ENCODE measurements at places on chromosomes 2 and 18.

DNA sequence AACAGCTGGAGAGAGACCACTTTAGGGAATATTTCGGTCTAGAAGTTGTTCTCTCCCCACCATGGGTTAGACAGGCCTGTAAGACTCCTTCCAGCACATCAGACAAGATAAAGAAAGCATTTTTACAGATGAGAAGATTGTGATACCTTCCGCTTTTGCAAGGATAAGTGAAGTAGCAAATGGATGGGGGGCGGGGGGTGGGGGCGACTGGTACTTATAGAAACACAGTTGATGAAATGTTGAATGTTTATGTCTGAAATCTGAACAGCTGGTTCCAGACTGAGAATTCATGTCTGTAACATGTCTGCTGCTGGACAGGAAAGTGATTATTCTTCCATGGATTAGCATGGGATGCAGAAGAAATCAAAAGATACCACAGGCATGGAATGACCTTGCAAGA is 90.5 kb upstream of the FN1 start:
- DNase-seq = no peak

DNA sequence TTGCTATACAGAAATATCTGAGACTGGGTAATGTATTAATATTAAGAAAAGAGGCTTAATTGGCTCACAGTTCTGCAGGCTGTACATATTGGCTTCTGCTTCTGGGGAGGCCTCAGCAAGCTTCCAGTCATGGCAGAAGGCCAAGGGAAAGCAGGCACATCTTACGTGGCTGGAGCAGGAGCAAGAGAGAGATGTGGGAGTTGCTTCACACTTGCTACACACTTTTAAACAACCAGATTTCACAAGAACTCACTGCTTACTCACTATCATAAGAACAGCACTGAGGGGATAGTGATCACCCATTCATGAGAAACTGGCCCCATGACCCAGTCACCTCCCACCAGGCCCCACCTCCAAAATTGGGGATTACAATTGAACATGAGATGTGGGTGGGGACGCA is 50.6 kb downstream of the MAPRE2 start:
- DNase-seq = no peak

GRCh38 chr2:230203110-230203676 is 16.6 kb downstream of the SP110 start:
- DNase-seq = no peak

- no peak for DNase-seq
Measured at GRCh38 chr2:178627401-178627800, 147.1 kb downstream of the PLEKHA3 start.

DNA sequence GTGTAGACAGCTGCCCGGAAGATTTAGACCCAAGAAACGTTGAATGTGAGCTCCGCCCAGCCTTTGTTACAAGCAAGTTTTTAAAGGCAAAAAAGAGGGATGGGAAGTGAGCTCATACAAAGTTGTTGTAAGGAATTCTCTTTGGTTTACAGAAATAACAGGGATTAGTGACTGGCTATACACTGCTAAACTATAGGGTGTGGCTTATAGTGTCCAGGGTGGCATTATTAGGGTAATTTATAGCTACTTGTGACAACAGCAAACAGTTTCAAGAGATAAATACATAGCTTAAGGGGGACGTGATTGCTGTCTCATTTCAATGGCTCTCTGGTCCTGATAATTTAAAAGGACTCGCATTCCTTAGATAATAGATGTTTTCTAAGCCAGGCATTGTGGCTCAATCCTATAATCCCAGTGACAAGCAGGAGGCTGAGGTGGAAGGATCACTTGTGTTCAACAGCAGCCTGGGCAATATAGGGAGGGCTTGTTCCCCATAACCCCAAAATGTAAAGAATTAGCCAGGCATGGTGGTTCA is 66.5 kb upstream of the TGIF1 start:
- DNase-seq = no peak

DNA sequence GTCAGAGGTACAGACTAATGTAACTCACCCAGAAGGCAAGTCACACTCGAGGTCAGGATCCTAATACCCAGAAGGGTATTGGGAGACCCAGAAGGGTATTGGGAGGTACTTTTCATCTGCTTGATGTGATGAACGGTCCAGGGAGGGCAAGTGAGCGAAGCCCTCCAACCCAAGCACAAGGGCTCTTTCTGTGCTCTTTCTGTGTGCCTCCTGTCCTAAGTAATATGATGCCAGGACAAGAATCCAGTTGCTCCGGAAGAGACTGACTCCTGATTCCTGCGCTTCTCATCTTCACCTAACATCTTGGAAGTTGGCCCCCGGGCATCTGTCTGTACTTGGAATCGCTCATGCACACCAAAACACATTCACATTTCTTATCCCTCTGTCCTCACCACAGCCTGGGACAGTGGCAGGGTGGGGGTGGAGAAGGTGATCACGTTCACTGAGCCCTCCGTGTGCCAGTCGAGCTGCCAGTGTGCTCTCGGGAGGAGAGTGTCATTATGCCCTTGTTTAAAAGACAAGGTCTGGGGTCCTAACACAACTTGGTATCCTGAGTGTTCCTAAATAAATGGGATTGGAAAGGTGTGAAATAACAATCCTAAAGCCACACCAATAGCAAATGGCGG is 17.1 kb downstream of the GYPC start:
- no peak for DNase-seq

DNA sequence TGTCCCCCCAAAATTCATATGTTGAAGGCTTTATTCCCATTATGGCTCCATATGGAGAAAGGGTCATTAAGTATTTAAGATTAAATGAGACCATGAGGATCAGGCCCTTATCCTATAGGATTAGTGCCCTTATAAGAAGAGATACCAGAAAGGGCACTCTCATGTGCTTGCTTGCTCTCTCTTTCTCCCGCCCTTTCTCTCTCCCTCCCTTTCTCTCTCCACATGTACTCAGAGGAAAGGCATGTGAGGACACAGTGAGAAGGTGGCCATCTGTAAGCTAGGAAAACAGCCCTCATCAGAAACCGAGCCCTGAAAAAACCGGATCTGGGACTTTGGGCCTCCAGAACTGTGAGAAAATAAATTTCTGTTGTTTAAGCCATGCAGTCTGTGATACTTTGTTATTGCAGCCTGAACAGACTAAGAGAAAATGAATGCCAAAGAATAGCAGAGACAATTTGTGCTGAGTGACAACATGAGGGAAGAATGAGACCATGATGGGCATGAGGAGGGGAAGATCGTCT is 300.0 kb upstream of the SLC39A10 start:
- DNase-seq = no peak

- DNase-seq = no peak
Measured at GRCh38 chr18:63799189-63799588, 24.0 kb downstream of the SERPINB7 start.

- DNase-seq = no peak
Measured at GRCh38 chr2:223041527-223042109, 10.4 kb upstream of the KCNE4 start.

- no peak for DNase-seq
Measured at GRCh38 chr2:182506606-182507005, 79.8 kb upstream of the PDE1A start.

GRCh38 chr2:170525566-170525900 is 189.6 kb upstream of the SP5 start:
- no peak for DNase-seq

GRCh38 chr2:8652774-8653426 is 29.0 kb upstream of the ID2 start:
- DNase-seq = no peak

DNA sequence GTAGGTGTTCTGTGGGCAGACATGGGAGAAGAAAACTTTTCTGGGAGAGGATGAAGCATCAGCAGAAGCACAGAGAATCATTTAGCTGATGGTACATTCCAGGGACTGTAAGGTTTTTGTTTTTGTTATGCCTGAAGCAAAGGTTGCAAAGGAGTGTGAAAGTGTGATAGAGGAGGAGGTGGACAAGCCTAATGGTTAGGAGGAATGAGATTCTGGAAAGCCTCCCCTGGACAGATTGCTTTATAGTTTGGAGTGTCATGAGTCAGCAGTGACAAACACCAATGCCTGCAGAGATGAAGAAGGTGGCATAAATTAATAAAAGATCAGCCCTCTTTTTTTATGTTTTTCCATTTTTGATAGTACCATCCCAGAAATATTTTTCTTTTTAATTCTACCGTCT is 171.6 kb upstream of the BOD1L2 start:
- DNase-seq = no peak

- no peak for DNase-seq
Measured at GRCh38 chr2:241514553-241514952, 6.2 kb upstream of the STK25 start.

DNA sequence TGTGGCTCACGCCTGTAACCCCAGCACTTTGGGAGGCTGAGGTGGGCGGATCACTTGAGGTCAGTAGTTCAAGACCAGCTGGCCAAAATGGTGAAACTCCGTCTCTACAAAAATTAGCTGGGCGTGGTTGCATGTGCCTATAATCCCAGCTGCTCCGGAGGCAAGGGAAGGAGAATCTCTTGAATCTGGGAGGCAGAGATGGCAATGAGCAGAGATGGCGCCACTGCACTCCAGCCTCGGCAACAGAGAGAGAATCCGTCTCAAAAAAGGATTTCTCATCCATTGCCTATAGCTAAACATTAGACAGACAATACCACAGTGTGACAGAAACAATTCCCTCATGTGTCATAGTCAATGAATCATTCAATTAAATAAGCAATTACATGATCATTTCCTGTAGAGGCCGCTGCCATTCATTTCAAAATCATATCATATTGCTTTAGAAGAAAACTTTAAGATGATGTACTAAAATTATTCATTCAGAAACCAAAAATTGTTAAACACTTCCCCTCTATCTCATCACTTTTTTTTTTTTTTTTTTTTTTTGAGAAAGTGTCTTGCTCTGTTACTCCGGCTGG is 69.5 kb upstream of the TGIF1 start:
- DNase-seq = no peak

DNA sequence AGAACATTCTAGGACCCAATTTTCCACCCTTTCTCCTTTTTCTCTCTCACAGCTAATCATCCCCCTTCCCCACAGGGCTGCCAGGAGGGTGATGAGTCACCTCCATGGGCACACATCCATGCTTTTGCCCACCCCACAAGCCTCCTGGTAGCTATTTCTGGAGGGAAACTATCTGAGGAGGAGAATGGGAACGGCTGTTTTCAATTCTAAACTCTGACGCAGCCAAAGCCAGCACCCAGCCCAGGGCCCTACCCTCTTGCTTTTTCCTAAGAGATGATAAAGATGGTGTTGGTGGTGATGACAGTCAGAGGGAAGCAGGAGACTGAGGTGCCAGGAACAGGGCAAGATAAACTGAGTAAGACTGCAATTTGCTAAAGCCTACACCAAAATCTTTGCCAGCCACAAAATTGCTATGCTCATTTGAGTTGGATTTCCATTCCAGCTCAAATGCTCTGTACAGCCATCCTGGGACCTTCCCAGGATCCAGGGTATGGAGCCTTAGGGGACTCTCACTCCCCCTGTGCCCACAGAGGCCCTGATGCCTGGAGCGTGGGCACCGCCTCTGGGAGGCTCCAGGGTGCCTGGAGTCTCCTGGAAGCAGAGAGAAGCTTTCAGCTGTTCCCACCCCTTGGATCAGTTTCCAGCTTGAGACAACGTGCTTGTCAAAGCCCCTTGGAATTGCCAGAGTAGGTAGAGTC is 62.0 kb upstream of the FZD7 start:
- no peak for DNase-seq

DNA sequence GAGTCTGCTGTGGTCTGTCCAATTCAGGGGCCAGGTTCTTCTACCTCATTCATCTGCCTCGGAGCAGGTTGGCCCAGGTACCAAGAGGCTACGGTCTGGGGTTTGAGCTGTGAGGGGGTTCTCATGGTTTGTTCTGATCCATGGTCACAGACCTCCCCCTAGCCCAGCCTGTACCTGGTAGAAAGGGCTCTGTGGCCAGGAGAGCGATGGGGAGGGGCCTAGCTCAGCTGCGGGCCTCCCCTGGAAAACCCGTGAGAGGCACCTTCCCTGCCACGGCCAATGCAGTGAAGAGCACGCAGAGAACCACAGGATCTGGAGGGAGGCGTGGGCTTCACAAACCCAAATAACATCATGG is 19.6 kb upstream of the ALLC start:
- no peak for DNase-seq

- no peak for DNase-seq
Measured at GRCh38 chr2:49210191-49210590, 55.9 kb upstream of the FSHR start.

DNA sequence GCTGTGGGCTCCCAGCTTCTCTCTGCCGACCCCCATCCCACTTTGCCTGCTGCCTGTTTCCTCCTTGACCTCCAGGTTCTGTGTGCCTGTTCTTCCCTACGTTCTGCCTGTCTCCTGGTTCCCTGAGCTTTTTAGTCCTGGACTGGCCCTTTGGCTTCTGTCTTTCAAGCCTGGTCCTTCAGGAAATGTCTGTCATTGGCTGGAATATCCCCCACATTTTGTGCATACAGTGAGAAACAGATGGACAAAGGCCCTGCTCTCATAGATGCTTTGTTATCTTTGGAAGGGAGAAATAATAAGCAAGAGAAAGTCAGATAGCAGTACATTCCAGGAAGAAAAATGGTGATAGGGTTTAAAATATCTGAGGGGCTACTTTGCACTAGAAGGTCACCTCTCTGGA is 5.7 kb downstream of the MGAT5 start:
- DNase-seq = no peak

DNA sequence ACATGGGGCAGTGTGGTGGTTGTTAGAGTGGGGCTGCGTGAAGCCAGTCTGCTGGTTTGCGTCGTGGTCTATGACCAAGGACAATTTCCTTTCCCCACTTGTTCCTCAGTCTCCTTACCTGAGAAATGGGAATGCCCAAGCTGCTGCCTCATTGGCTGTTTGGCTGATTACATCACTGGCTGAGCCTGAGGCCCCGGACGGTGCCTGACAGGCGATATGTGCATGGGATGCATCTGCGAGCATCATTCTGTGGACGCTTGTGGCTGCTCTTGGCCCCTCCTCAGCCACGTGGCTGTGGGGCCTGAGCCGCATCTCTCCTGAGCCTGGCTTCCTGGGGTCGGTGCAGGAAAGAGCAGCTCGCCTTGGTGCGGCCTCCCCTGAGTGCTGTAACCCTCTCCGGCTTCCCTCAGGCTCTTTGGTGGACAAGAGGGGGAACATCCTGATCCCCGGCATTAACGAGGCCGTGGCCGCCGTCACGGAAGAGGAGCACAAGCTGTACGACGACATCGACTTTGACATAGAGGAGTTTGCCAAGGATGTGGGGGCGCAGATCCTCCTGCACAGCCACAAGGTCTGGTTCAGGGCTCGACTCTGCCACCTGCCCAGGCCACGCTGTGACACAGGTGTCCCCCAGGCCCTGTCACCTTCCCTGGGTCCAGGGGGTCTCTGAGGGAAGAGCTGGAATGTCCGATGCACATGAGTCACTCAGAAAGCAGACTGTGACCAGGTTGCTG is 17.2 kb downstream of the CNDP2 start:
- DNase-seq = no peak

DNA sequence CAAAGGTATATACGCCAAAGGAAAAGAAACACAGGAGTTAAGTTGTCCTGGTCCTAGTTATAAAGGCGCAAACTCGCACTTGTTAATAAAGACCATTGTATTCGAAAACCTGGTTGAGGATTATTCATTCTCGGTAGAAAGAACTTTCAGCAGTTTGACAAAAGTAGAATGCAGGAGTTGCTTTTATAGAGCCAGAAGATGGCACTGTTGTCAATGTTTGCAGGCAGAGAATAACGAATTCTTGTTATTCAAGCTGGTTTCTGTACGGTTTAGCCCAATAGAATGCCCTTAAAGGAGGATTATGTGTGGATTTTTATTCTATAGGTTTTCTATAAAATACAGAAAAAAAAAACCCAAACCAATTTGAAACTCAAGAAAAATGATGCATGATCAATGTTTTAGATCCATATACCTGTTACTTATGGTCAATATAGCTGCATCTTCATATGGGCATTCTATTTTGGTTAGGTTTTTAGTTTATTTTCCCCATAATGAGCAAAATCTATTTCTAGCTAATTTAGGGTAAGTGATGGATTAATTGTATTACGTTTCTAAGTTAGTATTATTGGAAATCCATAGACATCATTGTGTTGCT is 510.3 kb downstream of the PLCL1 start:
- DNase-seq = no peak
